ENCODE measurements at places on chromosomes 12 and 14.

GRCh38 chr14:77708749-77709148, 846 bp downstream of the SLIRP start:
- DNase-seq: no peak

DNA sequence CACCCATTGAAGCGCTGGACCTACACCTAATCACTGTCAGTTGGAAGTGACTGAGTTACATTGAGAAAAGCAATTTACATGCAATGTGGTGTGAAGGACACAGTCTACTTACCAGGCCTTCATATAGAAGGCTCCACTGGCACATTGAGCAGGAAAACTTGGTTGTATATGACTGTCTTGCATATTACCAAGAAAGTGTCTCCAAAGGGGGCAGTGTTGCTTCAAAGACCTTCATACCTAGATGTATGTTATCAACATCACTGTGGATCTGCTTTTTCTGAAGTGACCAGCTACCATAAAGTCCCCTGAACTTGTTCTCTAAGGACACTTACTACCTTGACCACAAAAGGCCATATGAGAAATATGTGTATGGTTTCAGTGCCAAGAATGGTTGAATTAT, 64.1 kb downstream of the NELL2 start:
- no peak for DNase-seq

DNA sequence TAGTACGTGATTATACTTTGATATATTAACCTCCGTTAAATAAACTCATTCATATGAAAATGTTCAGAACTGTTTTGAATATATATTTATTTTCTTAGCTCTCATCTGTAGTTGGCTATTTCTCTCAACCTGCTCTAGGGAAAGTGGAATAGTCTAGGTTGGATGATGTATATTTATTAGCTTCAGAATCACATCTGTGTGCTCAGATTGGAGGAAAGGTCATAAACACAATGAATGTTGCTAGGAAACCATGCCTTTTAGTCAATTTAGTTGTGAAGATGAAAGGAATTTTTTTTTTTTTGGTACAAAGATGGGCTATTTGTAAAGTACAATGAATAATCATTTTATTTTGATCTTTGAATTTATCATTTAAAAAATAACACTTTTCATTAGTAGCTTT, 439.1 kb downstream of the FOXG1 start:
- no peak for DNase-seq

DNA sequence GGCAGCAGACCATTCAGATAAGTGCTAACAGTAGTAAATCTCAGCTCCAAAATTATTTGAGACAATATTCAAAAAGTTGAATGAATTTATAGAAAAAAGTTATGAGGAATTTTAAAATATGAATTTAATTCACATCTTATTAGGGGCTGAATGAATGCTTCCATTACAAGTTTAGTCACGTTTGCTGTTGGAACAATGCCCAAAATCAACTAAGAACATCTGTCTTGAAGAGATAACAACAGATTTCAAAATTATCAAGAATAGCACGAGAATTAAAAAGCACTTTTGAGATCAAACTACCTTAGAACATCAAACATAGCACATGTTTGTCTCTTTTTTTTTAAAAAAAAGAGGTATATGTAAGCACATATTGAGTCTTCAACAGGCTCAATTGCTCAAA, 115.4 kb upstream of the PPFIA2 start:
- DNase-seq: no peak
